NCI-H1930 (cell line): ENCODE measurements at places on chromosomes 12 and 14.

- DNase-seq: peak; percentile 95
Measured at GRCh38 chr12:42325653-42326474, at the start of the genes PPHLN1 and ZCRB1. Gene PPHLN1 (plus strand): TSS chr12:42326167. CDS start chr12:42335903, 9,736 bp downstream. Gene ZCRB1 (minus strand): TSS chr12:42326094. CDS start chr12:42324102, 1,992 bp downstream.

- DNase-seq: no peak
Measured at GRCh38 chr12:105740970-105741725, 397.6 kb downstream of the NUAK1 start.

- no peak for DNase-seq
Measured at GRCh38 chr14:24132061-24132685, 1.7 kb downstream of the FITM1 start.

- DNase-seq: peak; percentile 78
Measured at GRCh38 chr12:53984901-53985691, at the start of gene HOXC10. Gene HOXC10 (plus strand): TSS chr12:53985146. CDS start chr12:53985260, 114 bp downstream.

DNA sequence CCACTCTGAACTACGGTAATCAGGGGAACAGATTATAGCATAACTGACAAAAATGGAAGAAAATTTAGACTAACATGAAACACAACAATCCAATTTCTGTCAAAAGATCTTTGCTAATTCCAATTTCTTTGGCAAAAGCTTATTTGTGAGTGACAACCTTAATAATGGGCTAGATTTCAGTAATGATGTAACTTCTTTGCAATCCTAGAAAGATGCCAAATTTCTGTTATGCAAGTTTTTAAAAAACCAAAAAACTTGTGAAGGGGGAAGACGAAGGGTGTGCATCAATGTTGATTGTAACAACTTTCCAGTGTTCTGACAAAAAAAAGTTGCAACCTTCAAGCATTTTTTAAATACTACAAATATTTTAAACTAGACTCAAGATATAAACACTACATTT is 59.9 kb downstream of the DICER1 start:
- DNase-seq: no peak

DNA sequence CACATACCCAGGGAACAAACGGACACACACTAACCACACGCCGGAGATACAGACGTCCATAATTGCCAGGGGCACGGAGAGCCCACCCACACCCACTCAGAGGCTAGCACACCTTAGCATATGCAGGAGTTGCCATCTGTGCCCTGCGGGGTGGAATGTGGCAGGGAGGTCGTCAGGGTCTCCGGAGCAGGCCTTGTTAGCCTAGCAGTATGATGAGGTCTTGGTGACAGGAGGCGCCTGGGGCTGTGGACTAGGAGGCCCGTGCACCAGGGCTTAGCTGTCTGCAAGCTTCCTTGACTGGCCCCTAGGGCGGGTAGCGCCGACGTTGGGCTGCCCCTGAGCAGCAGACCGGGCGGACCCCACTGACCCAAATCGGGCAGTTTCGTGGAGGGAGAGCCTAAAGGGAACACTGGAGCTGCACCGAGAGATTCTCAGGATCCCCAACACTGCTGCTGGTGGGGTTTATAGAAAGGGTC is 10.0 kb downstream of the STAC3 start:
- DNase-seq: peak; percentile 29

DNA sequence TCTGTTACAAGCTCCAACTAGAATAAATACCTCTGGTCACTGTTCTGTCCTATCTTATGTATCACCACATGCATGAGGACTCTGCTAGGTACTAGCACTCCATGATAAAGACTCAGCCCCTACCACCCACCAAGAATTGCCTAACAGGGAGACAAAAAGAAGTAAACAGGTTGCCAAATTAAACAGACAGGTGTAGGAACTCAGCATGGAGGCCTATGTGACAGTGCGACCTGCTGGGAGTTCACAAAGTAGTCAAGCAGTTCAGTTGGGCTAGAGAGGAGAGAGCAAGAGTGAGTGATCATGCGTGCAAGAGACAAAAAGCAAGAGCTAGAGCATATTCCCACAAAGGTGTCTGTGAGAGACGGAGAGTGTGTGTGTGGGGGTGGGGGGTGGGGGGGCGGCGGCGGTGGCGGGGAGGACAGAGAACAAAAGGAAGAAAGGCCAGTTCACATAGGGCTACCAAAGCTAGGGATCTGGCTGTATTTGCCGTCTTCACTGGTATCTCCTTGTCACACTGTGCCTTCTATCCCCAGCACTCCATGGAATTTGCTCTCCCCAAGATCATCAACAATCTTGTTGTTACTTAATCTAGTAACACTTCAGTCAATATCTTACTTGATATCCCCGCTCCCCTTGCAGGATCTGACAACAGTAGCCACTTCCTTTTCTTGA is 81.2 kb downstream of the SPPL3 start:
- no peak for DNase-seq

GRCh38 chr12:8991371-8992345 is 2.3 kb downstream of the KLRG1 start:
- DNase-seq: no peak

GRCh38 chr12:116018282-116018681 is 259.2 kb downstream of the MED13L start:
- DNase-seq: no peak

- DNase-seq: peak; percentile 10
Measured at GRCh38 chr12:50765095-50765911, 1.4 kb downstream of the ATF1 start.

DNA sequence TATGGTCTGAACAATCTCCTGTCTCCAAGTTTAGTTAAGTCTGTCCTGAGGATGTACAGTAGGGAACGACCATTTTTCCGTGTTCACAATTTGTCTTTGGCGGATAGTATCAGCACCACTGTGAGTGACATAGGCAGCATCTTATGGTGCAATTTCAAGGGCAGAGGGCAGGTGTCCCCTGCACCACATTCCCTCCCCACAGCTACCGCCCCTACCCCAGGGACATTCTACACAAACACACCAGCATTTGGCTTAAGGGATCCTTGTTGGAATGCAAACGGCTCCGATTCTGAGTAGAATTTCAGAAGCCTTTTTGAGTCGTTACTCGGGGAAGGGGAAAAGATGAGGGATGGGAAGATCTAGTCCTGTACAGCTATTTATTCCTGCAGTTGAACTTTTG is 25.1 kb upstream of the DICER1 start:
- DNase-seq: no peak

- no peak for DNase-seq
Measured at GRCh38 chr14:87186737-87187136, 806.2 kb downstream of the GALC start.

GRCh38 chr14:89227496-89227836 is 189.6 kb downstream of the FOXN3 start:
- no peak for DNase-seq

GRCh38 chr14:34201909-34202637 is 251.2 kb upstream of the EGLN3 start:
- no peak for DNase-seq

DNA sequence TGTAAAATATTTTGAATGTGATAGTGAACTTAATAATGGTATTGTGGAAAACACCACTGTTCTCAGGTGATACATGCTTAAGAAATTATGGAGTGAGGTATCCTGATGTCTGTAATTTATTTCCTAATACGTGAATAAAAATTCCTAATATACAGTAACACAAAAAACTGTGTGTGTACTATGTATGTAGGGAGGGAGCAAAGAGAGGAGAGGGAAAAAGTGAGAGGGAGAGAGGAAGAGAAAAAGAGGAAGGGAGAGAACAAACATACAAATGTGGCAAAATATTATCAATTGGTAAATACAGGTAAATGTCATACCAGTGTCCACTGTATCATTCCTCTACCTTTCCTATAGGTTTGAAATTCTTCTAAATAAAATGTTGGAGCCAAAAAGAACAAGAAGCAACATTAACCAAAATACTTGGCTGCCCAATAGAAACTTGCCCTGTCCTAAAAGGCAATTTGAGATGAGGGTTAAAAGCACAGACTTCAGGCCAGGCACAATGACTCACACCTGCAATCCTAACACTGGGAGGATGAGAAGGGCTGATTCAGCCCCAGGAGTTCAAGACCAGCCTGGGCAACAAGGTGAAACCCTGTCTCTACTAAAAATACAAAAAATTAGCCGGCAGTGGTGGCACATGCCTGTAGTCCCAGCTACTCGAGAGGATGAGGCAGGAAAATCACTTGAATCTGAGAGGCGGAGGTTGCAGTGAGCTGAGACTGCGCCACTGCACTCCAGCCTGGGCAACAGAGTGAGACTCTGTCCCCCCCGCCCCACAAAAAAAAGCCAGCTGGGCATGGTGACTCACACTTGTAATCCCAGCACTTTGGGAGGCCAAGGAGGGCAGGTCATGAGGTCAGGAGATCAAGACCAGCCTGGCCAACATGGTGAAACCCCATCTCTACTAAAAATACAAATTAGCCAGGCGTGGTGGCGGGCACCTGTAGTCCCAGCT is 14.5 kb downstream of the R3HDM2 start:
- DNase-seq: no peak

DNA sequence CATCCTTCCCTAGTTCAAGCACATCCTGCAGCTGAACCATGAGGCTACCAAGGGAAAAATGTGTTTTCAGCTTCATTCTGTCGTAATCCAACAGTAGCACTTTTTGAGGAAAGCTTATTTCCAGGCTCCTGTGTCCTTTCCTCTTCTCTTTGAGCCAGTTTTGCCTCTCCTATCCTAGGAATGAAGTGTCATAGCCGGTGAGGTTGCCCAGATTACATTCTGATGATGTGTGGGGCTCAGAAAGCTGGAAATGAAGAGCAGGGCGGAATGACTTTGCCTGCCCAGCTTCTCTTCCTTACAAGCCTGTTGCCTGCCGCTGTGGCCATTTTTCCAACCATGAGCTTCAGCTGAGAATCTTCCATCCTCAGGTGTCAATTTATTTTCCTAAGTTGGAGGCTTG is 381.8 kb downstream of the NUAK1 start:
- DNase-seq: no peak

DNA sequence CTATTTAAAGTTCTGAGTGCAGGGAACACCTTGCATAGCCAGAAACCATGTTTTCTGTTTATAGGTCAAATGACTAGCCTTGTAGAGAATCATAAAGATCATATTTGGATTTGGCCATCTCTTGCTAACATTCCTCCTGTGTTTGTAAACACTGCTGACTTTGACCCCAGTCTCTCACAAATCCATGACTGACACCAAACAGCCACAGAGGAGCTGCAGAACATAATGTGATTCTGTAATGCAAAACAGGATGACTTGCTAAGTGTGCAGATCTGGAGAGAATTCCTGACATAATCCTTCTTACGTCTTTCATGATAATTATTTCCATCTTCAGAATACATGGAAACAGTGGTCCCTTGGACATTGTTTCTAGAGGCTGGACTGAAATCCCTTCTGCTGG is 211.8 kb downstream of the BMP4 start:
- no peak for DNase-seq

- DNase-seq: no peak
Measured at GRCh38 chr14:77375164-77375950, 1.5 kb downstream of the TMED8 start.

DNA sequence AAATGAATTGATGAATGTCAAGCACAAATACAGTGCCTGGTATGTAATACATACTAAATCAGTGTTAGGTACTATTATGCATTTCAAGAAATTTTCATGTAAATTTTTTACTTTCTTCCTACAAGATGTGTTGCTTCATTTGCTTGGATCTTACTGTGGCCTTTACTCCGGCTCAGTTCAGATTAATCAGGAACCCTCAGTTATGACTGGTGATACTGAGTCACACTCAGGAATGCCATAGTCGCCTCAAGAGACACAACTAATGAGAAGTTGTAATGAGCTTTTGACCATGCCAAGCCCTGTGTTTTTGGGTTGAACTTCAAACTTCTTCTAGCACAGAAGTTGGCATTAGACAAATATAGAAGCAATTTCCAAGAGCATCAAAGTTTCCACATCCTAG is 96.0 kb downstream of the TGFB3 start:
- no peak for DNase-seq

DNA sequence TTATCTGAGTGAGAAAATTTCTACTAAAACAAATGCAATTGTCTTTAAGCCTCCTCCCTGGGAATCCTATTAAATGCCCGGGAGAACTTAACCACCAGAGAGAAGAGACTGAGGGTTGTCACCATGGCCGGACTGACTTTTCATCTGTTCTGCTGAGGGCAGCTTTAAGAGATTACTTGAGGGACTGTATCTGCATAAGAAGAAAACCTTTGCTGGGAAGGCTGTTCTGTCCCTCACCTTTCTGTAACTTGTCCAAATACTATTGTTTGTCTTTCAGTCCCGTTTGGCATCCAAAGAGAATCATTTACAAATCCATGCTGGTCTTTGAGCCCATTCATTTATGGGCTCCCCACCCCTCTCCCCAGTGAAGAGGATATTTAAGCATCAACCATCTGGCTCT is 306.3 kb upstream of the FLRT2 start:
- no peak for DNase-seq

DNA sequence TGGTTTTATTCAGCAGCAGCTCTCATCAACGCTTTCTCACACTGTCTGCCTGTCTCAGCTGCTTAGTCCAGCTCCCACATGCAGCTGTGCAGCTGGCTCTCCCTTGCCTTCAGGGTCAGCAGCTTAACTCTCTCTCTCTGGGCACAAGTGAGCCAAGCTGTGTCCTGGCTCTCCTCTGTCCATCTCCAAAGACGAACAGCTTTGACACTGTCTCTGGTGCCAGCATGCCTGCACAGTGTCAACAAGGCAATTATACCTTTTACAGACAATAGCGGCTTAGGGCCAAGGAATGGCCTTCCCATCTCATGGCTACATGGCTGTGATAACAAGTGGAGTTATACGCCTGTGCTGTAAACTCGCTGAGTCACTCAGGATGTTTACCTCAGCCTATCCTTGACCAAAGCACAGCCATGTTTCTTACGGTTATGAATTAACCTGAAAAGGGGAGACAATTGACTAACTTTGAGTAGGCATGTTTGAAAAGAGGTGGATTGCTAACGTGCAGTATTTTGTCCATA is 38.4 kb upstream of the MANSC4 start:
- DNase-seq: no peak

DNA sequence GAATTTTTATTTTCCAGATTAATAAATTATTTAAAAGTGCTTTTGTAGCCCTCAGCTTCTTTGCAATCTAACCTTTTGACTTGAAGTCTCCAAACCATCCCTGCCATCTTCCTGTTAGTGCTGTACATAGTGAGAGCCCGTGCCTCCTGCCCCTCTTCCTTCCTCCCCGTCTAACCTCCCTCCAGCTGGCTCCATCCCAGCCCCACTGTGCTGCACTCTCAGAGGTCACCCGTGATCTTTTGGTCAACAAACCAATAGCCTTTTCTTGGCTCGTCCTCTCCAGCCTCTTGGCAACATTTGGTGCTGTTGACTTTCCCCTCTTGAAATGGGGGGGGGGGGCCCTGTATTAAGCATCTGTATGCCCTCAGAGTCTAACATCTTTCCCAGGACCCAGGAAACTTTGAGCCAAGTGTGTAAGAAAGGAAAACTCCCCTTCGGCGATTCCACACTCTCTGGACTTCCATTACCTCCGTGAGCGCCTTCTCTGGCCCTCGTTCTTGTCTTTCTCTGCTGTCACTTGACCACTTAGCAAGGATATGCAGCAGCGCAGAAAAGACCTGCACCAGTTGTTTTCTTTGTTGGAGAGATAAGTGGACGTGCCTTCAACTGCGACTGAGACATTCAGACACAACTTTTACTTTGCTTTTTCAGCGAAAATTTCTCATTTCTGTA is 44.1 kb downstream of the FBXW8 start:
- DNase-seq: no peak

- DNase-seq: no peak
Measured at GRCh38 chr12:59031313-59031712, 111.0 kb upstream of the LRIG3 start.

GRCh38 chr12:1573960-1574864 is 20.2 kb downstream of the FBXL14 start:
- DNase-seq: no peak

- DNase-seq: peak; percentile 21
Measured at GRCh38 chr12:85575120-85576096, 260.8 kb downstream of the RASSF9 start.
